ENCODE measurements at places on chromosomes 1 and 21. TPM values are rescaled to one million over a fixed set of nuclear protein-coding genes. Genes with fewer than 3 reads are reported as not detected.

GRCh38 chr1:68029444-68029843 is 21.0 kb downstream of the DIRAS3 start:
- H3K27me3 ChIP-seq, result no peaks in the 10 kb centered on the region
- H3K4me1 ChIP-seq, result no peaks in the 10 kb centered on the region
- H3K36me3 ChIP-seq, result no peaks in the 10 kb centered on the region
- no peak for DNase-seq

DNA sequence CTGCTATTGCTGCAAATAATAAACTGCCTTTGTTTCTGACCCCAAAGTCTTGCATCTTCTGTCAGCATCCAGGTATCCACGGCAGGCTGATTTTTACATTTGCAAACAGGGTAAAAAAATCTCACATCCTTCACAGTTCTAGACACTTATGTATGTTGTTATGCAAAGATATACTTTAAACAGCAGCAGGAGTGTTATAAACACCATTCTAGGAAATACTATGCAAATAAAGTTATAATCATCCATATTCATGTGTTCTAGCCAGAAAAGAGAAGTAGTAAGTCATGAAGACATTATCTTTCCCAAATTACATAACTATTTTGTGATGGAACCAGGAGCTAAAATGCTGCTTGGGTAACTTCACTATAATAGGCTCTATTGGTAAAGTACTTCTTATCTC is 534.2 kb downstream of the LTN1 start:
- no peaks in the 10 kb centered on the region for H3K4me1 ChIP-seq
- H3K4me3 ChIP-seq, result no peak overlapping the region
- no peak for DNase-seq
- H3K27ac ChIP-seq, result no peak overlapping the region
- H3K36me3 ChIP-seq, result no peaks in the 10 kb centered on the region
- H3K27me3 ChIP-seq, result no peaks in the 10 kb centered on the region

- H3K27me3 ChIP-seq, result peaks cover 24% of the 10 kb centered on the region
- peak within 1 kb of the TSS; percentile 82 for H3K4me3 ChIP-seq
- no peaks in the 10 kb centered on the region for H3K36me3 ChIP-seq
- H3K27ac ChIP-seq, result peak within 1 kb of the TSS; percentile 80
- peak; percentile 58 for DNase-seq
Measured at GRCh38 chr21:31872452-31873274, at the start of gene HUNK. Gene HUNK (plus strand): TSS chr21:31873020. CDS start chr21:31873675, 655 bp downstream.

The LY9 gene
- total RNA-seq, result 1.9 TPM

The EDN2 gene
- 15.7 TPM for total RNA-seq

- DNase-seq, result no peak
- no peaks in the 10 kb centered on the region for H3K4me1 ChIP-seq
- no peak overlapping the region for H3K27ac ChIP-seq
Measured at GRCh38 chr21:45054927-45055612, 19.3 kb upstream of the ADARB1 start.

DNA sequence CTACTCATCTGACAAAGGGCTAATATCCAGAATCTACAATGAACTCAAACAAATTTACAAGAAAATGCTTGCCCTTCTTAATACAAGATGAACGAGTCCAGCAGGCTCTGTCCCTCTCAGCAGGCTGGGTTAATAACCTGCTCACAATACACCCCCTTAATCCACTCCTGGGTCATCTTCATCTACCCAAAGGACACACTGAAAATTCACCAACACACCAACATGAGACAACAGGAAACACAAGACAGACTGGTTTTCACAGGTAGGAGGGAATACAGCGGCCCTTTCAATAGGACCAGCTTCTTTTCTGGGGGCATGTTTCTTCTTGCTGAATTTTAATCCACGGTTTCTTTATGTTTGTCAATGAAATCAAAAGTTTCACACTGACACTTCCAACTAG is 44.6 kb downstream of the SUSD4 start:
- no peaks in the 10 kb centered on the region for H3K36me3 ChIP-seq
- DNase-seq, result no peak
- H3K27me3 ChIP-seq, result no peaks in the 10 kb centered on the region
- H3K4me3 ChIP-seq, result no peak overlapping the region

The KRTAP19-3 gene
- total RNA-seq, result not detected

- no peaks in the 10 kb centered on the region for H3K36me3 ChIP-seq
- H3K27me3 ChIP-seq, result no peaks in the 10 kb centered on the region
- DNase-seq, result no peak
Measured at GRCh38 chr1:97307151-97307550, 585.6 kb downstream of the PTBP2 start.

The CSMD2 gene
- 0.27 TPM for total RNA-seq

GRCh38 chr1:205767248-205767647 is 8.0 kb downstream of the RAB29 start:
- no peak for DNase-seq
- H3K4me1 ChIP-seq, result no peaks in the 10 kb centered on the region
- H3K36me3 ChIP-seq, result no peaks in the 10 kb centered on the region

DNA sequence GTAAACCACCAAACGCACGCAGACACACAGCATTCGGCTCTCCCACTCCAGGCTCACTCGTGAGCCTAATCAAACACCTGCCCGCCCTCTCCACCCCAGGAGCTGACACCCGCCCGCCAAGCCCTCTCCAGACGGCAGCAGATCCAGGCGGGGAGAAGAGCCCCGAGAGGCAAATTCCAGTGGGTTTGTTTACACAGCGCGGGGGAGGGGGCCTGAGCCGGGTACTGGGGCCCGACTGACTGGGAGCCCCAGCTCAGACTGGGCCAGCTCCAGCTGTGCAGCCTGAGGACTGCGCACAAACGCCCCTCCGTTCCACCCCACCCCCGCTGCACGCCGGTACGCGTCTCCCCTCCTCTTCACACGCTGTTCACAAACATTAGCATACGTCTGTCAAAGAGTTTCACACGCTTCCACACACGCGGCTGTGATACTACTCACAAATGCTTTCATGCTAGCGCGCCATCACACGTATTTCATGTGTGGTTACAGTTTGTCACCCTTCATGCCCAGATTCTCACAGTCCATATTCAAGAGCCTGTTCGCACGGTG is 1.0 kb upstream of the EFNA1 start:
- H3K27ac ChIP-seq, result peak overlapping the region; percentile 93
- no peaks in the 10 kb centered on the region for H3K27me3 ChIP-seq
- peak; percentile 56 for DNase-seq
- peaks cover 14% of the 10 kb centered on the region for H3K4me1 ChIP-seq
- peak overlapping the region; percentile 71 for H3K4me3 ChIP-seq

DNA sequence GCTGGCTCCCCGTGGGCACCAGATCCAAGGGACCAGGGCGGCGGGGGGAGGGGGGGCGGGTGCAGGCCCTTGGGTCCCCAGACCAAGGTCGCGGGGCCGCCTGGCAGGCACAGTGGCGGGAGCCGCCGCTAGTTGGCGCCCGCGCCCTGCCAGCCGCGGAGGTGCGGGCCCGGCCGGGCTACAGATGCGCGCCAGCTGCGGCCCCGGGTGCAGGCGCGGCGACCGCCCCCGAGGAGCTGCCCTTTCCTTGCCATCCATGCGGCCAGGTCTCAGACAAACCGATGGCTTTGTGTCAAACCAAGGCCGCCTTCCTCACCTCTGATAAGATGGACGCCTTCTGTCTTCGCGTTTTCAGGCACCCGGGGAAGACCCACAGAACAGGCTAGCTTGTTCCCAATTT is 2.2 kb upstream of the RUNX3 start:
- H3K4me3 ChIP-seq, result no peak overlapping the region
- DNase-seq, result peak; percentile 64
- no peak overlapping the region for H3K27ac ChIP-seq
- H3K4me1 ChIP-seq, result no peaks in the 10 kb centered on the region
